GM12878 (cell line): ENCODE measurements at places on chromosomes 4 and X. TPM values are rescaled to one million over a fixed set of nuclear protein-coding genes. Genes with fewer than 3 reads are reported as not detected.

Gene CXorf66
- not detected in 2 replicates for polyA plus RNA-seq

Gene AADAT
- polyA plus RNA-seq = not detected in 2 replicates

Gene RCHY1
- polyA plus RNA-seq = 39.5 and 40.6 TPM in 2 replicates

Gene CT45A1
- polyA plus RNA-seq = not detected in 2 replicates

Gene SSX4
- polyA plus RNA-seq = not detected in 2 replicates
